ENCODE measurements at places on chromosomes 7 and 10.
A peak's percentile ranks its signal among the peaks of the same experiment; 100 is the strongest.

GRCh38 chr7:21185653-21186265, 242.1 kb upstream of the SP4 start:
- DNase-seq = no peak

- DNase-seq = peak; percentile 36
Observed at GRCh38 chr7:5237286-5237685, 45.5 kb upstream of the SLC29A4 start.

DNA sequence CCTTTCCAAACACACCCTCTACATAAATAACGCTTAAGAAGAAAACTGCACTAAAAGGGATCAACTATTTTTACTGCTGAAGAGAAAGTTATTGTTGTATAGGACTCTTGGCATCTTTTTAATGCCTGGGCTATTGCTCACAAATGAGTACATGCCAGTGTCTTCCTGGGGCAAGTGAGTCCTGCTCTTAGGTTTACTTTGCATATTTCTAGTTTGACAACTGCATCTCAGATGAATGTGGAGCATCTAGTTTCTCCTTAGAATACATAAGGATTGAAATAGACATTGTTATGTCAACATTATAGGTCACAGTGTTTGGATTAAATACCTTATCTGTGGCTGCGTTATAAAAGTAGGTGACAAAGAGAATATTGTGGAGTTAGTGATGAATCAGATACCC, 44.5 kb downstream of the PSMC2 start:
- no peak for DNase-seq

DNA sequence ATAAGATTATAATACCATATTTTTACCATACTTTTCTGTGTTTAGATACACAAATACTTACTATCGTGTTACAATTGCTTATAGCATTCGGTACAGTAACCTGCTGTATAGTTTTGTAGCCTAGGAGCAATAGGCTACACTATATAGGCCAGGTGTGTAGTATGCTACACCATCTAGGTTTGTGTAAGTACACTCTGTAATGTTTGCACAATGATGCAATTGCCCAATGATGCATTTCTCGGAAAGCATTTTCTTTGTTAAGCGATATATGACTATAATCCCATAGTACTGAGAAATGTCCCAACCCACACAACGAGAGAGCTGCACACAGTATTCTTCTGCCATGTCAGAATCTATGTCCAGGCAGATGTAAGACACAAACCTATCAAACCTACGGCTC, 160.0 kb downstream of the NEBL start:
- no peak for DNase-seq

GRCh38 chr7:22262538-22262937, 94.4 kb downstream of the RAPGEF5 start:
- DNase-seq = no peak

Data from fibroblast of mammary gland (primary cell).